Stimulated activated CD4-positive, alpha-beta T cell treated with anti-CD3 and anti-CD28 coated beads, Interleukin-1b, Interleukin-23, amount 100 ng/mL, for 1 hour (primary cell): ENCODE measurements at places on chromosomes 1 and 21.

GRCh38 chr1:234262754-234263105 is 110.5 kb upstream of the COA6 start:
- DNase-seq: no peak

GRCh38 chr1:68819190-68819829 is 322.4 kb upstream of the DEPDC1 start:
- no peak for DNase-seq

DNA sequence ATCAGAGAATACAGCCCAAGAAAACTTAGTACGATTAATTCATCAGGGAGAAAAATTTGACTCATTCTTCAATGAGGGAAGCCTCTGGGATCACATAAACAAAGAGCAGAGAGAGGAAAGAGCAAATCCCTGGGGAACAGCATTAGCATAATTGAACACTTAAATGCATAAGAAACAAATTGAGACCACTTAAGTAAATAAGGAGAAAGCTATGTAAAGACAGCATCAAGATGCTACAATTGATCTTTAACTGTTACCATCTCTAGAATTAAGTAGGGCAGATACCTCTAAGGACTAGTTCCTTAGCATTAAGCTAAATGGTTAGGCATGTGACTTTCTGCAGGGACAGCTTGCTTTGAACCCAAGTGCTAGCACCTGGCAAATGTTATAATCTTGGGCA is 265.1 kb upstream of the NEGR1 start:
- no peak for DNase-seq

DNA sequence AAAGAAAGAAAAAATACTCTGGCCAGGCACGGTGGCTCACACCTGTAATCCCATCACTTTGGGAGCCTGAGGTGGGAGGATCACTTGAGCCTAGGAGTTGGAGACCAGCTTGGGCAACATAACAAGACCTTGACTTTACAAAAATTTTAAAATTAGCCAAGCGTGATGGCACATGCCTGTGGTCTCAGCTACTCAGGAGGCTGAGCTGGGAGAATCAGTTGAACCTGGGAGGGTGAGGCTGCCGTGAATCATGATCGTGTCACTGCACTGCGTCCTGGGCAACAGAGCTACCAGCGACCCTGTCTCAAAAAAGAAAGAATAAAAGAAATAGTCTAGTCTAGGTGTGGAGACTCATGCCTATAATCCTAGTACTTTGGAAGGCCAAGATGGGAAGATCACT is 22.3 kb downstream of the RRP1B start:
- DNase-seq: no peak

DNA sequence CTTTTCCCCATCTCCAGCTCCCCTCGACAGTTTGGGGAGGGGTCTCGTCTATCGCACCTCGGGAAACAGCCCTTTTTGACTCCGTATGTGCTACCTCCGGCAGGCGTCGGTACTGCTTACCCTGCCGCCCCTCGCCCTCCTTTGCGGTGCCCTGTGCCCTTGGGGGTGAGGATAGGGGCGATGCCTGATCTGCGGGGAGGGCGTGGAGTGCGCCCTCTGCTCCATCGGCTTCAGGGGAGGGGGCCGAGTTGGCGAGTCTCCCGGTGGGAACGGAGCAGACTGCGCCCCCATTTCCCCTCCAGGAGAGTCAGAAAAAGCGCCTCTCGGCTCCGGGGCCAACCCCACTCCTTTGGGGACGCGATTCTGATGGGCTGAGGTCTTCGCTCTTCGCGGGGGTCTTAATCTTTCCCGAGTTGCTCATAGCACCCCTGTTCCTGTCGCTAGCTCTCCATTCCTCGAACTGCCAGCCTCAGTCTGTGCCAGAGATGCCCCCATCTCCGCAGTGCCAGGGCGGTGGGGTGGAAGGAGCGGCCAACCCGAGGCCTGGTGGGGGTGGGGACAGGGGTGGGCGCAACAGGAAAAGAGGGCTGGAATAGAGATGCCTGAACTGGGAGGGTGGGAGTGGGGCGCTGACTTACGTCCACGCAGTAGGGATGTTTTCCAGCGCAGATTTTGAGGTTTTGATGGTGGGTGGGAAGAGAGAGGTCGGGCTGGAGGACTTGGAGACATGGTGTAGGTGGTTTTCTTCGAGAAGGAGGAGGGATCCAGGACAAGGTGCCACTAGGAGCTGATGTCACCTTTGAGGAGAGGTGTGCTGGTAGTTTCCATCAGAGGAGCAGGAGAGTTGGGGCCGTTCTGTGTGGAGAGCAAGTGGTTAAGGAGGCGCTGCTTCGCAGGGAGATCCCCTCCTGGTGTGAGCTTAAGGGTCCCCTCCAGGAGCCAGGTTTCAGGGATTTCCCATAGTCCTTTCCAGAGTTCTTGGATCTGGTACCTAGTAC is 674 bp downstream of the PPFIA4 start:
- DNase-seq: no peak

GRCh38 chr1:207021876-207022596 is 10.5 kb downstream of the C1orf116 start:
- DNase-seq: no peak

GRCh38 chr1:26097696-26098095 is 13.9 kb upstream of the PDIK1L start:
- no peak for DNase-seq

DNA sequence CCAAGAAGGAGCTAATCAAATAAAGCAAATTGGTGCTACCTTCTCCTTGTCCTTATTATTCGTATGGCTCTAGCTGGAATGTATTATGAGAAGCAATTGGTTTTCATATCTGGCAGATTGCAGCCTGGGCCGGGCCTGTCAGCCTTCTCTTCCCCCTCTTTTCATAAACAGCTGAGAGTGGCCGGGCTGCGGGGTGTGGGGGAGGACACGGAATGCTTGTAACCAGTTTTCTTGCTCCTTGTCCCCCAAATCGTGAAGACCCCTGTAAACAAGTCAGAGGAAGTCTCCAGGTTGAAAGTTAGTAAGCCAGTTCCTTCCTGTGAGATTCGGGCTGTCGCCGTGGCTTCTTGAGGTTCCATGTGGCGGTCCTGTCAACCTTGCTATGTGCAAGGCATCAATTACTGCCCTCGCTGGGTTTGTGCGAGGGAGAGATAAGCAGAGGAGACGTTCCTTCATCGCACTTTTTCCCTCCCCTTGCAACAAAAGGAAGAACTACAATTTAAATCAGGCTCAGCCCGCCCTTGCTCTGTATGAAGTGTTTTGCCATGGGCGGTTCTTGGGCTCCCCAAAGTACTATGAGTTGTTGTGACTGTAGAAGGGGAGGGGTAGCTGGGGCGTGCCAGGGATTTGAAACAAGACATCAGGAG is 450.7 kb downstream of the CAMTA1 start:
- DNase-seq: no peak

DNA sequence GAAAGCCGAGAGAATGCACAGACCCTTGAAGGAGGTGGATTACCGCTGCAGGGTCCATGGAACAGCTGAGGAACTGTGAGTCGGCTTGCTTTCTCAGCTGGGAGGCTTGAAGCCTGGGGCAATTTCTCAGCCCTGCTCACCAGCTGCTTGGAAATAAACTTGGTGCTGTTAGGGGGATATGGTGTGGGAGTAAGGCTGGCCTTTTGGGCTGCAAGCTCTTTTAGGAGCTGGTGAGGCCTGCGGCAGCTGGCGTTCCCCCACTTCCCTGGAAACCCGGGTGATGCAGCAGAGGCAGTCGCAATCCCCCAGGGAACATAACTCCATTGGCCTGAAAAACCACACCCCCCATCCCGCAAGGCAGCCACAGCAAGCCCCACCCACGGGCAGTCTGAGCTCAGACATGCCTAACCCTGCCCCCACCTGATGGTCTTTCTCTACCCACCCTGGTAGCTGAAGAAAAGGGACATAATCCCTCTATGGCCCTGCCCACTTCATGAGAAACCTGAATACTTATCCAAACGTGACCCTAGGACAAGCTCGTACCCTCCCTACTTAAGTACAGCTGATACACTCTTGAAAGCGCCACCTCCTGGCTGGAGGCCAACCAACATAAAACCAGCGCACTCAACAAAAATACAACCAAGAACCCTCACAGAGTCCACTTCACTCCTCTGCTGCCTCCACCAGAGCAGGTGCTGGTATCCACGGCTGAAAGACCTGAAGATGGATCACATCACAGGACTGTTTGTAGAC is 1995.8 kb downstream of the NCAM2 start:
- no peak for DNase-seq

DNA sequence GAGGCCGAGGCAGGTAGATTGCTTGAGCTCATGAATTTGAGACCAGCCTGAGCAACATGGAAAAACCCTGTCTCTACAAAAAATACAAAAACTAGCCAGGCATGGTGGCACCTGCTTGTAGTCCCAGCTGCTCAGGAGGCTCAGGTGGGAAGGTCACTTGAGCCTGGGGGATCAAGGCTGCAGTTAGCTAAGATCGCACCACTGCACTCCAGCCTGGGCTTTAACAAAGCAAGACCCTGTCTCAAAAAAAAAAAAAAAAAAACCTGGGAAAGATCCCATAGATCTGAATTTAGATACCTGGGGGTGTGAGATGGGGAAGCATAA is 32.9 kb downstream of the NIBAN1 start:
- DNase-seq: no peak

DNA sequence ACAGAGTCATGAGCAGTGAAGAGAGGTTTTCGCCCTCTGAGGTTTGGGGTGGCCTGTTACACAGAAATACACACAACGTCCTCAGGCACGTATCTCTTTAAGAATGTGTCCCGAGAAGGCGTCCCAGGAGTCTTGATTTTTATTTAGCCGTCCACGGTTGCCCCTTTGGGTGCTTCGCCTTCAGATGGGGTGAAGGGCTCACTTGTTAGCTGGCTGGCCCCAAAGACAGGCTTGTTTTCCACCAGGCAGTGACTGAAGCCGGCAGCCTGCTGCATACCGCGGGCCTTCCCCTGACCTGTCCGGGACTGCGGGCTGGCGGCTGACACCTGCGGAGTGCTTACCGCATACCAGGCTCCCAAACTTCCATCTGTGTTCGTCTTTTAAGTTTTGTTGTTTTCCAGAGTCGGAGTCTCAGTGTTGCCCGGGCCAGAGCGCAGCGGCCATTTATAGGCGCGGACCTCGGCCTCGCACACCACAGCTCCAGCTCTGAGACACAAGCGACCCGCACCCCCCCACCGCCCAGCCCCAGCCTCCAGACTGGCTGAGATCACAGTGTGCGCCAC is 1.6 kb upstream of the ADARB1 start:
- DNase-seq: no peak

- DNase-seq: no peak
Observed at GRCh38 chr1:166695115-166695514, 144.2 kb upstream of the POGK start.

DNA sequence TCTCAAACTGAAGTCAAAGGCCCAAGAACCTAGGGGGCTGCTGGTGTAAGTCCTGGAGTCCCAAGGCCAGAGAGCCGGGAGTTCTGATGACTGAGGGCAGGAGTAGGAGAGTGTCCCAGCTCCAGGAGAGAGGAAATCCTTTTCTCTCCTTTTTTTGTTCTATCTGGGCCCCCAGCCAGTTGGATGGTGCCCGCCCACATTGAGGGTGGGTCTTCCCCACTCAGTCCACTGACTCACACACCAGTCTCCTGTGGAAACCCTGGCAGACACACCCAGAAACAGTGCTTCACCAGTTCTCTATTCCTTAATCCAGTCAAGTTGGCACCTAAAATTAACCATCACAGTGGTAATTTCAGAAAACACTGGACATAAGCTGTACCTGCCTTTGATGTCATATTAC is 12.7 kb upstream of the WDR26 start:
- DNase-seq: no peak

DNA sequence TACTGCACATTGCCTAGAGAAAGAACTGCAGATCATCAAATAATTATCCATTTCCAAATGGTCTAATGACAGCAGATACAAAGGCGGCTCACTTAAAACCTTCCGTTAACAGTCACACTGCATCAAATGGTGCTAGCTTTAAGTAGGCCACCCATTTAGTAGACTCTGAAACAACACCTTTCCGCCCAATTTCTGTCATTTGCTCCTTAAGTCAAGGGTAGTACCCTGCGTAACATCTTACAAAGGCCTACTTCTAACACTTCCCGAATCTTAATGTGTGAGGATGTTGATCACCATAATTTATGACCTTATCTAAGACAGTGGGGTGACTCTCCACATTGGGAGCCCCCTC is 692 bp upstream of the RALGPS2 start:
- no peak for DNase-seq

DNA sequence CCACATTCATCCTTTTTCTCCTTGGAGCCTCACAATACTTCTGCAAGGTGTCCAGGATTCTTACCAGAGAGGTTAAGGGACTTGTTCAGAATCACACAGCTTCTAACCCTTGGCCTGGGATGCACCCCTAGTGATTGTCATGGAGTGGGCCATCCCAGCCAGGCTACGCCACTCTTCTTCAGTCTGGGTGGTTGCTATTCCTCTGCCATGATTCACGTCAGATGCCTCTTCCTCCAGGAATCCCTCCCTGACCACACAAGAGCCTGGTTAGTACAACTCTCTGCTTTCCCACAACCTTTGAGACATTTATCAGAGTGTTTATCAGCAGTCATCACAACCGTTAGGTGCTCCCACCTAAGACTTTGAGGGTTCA is 121.8 kb downstream of the EPHB2 start:
- DNase-seq: no peak

GRCh38 chr1:208202333-208202995 is 41.7 kb downstream of the PLXNA2 start:
- no peak for DNase-seq

DNA sequence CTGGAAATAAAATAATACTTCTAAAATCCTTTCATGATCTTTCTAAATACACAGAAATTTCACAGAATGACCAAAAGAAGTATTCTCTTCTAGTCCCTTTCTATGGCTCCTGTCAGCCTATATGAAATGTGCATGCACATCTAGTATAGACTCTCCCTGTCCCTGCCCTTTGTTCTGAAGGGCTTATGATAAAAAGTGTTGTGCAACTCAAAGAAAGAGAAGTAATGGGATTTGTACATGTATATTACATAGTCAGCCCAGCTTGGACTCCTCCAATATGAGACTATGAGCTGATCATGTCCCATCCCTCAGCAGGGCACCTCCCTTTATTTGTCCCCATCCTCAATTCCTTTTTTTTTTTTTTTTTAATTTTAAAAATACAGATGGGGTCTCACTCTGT is 42.1 kb upstream of the LAX1 start:
- no peak for DNase-seq
